Right atrium auricular region (tissue), 2 donors: ENCODE measurements at places on chromosomes 5 and 9.
A peak's percentile ranks its signal among the peaks of the same experiment; 100 is the strongest.

GRCh38 chr5:137487600-137487999 lies 11.5 kb downstream of the SPOCK1 start:
- peak overlapping the region; percentile 8 for H3K27ac ChIP-seq
- peak; percentile 76 for DNase-seq
- H3K27me3 ChIP-seq, result no peaks in the 10 kb centered on the region

- H3K27me3 ChIP-seq, result no peaks in the 10 kb centered on the region
- no peak for DNase-seq
- no peak overlapping the region for H3K27ac ChIP-seq
- H3K4me1 ChIP-seq, result no peaks in the 10 kb centered on the region
- H3K4me3 ChIP-seq, result no peak overlapping the region
Observed at GRCh38 chr9:79360387-79361347, 211.1 kb upstream of the TLE4 start.

GRCh38 chr9:75039009-75039408 lies 10.9 kb upstream of the CARNMT1 start:
- H3K36me3 ChIP-seq, result no peaks in the 10 kb centered on the region
- no peak for DNase-seq
- no peaks in the 10 kb centered on the region for H3K4me1 ChIP-seq
- H3K27me3 ChIP-seq, result no peaks in the 10 kb centered on the region
- H3K27ac ChIP-seq, result no peak overlapping the region

DNA sequence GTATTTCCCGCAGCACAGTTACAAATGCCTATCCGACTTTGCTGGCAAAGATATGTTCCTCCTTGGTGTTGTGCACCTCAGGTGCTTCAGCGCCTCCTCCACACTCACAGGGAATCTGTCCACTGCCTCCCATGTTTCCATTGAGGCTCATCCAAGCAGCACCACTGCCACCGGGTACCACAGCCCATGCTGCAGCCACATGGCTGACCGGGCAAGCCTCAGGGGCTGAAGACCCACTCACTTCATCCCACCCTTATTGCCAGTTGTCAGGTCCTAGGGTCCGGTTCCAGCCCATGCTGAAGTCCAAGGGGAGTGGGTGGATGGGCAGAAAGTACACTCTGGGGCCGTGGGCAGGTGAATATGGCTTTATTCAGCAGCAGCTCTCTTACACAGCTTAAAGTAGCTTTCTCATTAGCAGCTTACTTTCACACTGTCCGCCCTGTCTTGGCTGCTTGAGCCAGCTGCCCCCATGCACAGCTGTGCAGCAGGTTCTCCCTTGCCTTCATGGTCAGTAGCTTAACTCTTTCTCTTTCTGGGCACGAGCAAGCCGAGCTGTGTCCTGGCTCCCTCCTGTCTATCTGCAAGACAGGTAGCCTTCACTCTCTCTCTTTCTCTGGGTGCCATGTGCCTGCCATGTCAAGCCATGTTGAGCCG lies 1052.3 kb downstream of the PTPRD start:
- no peaks in the 10 kb centered on the region for H3K4me1 ChIP-seq
- H3K27me3 ChIP-seq, result no peaks in the 10 kb centered on the region
- no peak overlapping the region for H3K27ac ChIP-seq
- no peak overlapping the region for H3K4me3 ChIP-seq

GRCh38 chr5:131466171-131466766 lies 168.8 kb downstream of the RAPGEF6 start:
- no peaks in the 10 kb centered on the region for H3K4me1 ChIP-seq
- no peak for DNase-seq
- no peaks in the 10 kb centered on the region for H3K36me3 ChIP-seq
- no peaks in the 10 kb centered on the region for H3K27me3 ChIP-seq
- H3K4me3 ChIP-seq, result no peak overlapping the region
- no peak overlapping the region for H3K27ac ChIP-seq

DNA sequence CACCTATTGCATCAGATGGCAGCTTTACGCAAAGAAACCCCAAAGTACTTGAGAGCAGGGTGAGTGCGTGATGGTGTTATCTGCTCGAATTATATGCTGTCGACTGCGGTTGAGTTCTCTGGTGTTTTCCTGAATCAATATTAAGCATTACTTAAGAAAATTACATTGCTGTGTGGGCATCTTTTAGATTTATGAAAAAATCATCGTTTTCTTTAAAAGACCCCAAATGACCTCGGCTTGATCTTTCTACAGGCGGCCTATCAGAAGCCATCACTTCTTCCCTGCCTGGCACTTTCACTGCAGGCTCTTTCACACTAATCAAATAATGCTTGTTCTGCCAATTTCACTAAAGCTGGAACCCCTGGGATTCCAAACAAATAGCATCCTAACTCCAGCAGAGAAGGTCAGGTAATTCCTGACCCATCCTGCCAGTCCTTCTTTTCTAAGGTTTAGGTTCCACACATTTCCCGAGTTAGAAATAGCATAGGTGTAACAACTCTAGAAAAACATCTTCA lies 1.7 kb downstream of the UBE2QL1 start:
- no peaks in the 10 kb centered on the region for H3K27me3 ChIP-seq
- no peaks in the 10 kb centered on the region for H3K4me1 ChIP-seq
- H3K4me3 ChIP-seq, result peak overlapping the region; percentile 61
- no peak for DNase-seq
- H3K27ac ChIP-seq, result peak overlapping the region; percentile 72
